ENCODE measurements at places on chromosomes 7 and 10. TPM values are rescaled to one million over a fixed set of nuclear protein-coding genes. Genes with fewer than 3 reads are reported as not detected.

Gene GNAT3
- total RNA-seq, result 2.1 TPM

Gene TMEM140
- total RNA-seq, result 0.18 TPM

GRCh38 chr7:3280445-3280844 lies 20.6 kb upstream of the SDK1 start:
- no peak for DNase-seq

DNA sequence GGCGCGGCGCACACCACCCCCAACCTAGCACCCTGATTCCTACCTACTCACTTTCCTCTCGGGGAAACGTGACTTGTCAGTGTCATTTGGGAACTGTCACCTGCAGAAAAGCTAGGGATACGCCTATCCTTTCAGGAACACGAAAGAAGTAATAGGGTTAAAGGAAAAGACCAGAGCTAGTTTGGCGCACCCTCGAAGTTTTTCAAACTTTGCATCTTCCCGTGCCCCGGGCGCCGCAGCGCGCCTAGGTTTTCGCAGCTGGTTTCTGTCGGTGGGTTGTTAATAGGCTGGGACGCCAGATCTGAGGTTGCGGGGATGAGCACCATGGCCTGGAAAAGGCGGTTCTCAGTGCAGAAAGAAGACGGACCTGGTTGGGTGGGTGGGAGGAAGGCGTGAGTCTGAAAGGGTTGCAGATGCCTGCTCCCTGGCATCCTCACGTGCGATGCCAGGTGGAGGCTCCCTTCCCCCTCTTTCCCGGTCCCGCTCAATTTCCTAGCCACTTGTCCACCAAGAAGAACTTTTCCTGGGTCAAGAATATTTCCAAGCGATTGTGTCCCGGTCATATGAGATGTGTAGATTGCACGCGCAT lies 568 bp upstream of the MEOX2 start:
- DNase-seq, result no peak

DNA sequence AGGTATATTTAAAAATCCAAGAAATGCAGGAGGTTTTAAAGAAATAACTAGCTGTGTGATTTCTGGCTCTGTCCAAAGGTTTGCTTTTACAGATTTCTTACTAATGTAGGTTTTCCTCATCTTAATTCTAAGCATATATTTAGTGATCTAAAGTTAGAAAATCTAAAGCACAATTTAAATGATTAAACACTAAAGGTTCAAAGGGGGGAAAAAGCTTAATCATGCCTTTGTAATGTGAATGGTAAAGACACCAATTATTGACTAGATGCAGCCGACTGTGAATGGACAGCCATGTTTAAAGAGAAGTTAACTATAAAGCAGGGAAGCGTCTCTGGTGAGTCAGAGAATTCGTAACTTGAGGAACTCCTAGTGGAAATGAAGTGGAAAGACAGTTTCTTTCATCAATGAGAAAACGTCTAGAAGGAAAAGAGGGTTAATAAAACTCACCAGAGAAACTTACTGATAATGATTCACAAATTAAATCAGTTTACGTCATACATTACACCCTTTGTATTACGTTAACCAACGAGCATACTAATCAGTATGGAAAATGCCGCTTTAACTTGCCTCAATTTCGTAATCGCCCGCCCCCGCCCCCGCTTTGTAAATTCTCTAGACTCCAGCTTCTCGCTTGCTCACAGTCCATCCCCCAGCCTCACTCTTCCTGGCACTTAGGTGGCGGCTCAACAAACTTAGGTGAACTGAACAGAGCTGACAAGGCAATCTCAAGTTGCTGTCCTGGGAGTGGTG lies 1.1 kb upstream of the HBP1 start:
- DNase-seq, result peak; percentile 34

- no peak for DNase-seq
Measured at GRCh38 chr7:1668396-1669063, 1.5 kb upstream of the ELFN1 start.
